ENCODE measurements at places on chromosomes 4 and X. TPM values are rescaled to one million over a fixed set of nuclear protein-coding genes. Genes with fewer than 3 reads are reported as not detected.

Gene SHROOM4
- total RNA-seq, result not detected

Gene TACC3
- 99.4 TPM for total RNA-seq

Gene AIFM1
- 75.0 TPM for total RNA-seq

Gene TNIP3
- total RNA-seq, result 0.39 TPM

Gene SPACA5
- total RNA-seq, result not detected

Gene IL21
- not detected for total RNA-seq

Gene NDP
- not detected for total RNA-seq

Gene LRPAP1
- 138 TPM for total RNA-seq

Gene CTAG2
- total RNA-seq, result not detected

Gene SLC6A14
- not detected for total RNA-seq

Gene ADAM29
- total RNA-seq, result not detected

Gene TEX11
- total RNA-seq, result not detected

Gene ODAPH
- not detected for total RNA-seq

Gene ADAMTS3
- total RNA-seq, result not detected

Gene MTMR8
- total RNA-seq, result 2.1 TPM

Gene FUNDC2
- total RNA-seq, result 100 TPM

Gene MTTP
- total RNA-seq, result not detected

Gene BEX5
- not detected for total RNA-seq

Gene NDNF
- total RNA-seq, result not detected

Gene APELA
- total RNA-seq, result not detected

Gene OTC
- not detected for total RNA-seq

Gene GSX2
- total RNA-seq, result not detected

Gene MAGIX
- 3.7 TPM for total RNA-seq

Gene RNF128
- total RNA-seq, result 0.12 TPM

Gene HMX1
- 0.16 TPM for total RNA-seq

Gene PRRG3
- not detected for total RNA-seq

Gene RPL9
- 879 TPM for total RNA-seq

Gene CCDC149
- 2.1 TPM for total RNA-seq

Gene ATP1B4
- total RNA-seq, result not detected

Gene TIGD4
- 0.18 TPM for total RNA-seq

Gene WDR17
- total RNA-seq, result 2.2 TPM

Gene CAPN6
- not detected for total RNA-seq

Gene TACR3
- not detected for total RNA-seq

Gene BEX3
- total RNA-seq, result 287 TPM

Gene FGF5
- total RNA-seq, result 0.32 TPM

Gene SMIM10L2A
- total RNA-seq, result 0.16 TPM

Gene CD40LG
- not detected for total RNA-seq

Gene KLHL34
- not detected for total RNA-seq

Gene PDK3
- total RNA-seq, result 5.4 TPM

Gene RTL9
- 0.09 TPM for total RNA-seq

Gene MXRA5
- total RNA-seq, result not detected

All from A549 treated with ZK216348 at 1 μM for 4 hours (cell line).